ENCODE measurements at places on chromosomes 2 and 18.

GRCh38 chr2:20928617-20929016 is 105.7 kb upstream of the LDAH start:
- no peak for DNase-seq

- DNase-seq, result no peak
Observed at GRCh38 chr2:157443795-157444640, at the start of gene CYTIP. Gene CYTIP, minus strand, starts transcription at chr2:157444089. Its CDS starts 69 bp downstream, at chr2:157444020.

- peak; percentile 89 for DNase-seq
Observed at GRCh38 chr18:26480897-26481795, 67.2 kb downstream of the KCTD1 start.

DNA sequence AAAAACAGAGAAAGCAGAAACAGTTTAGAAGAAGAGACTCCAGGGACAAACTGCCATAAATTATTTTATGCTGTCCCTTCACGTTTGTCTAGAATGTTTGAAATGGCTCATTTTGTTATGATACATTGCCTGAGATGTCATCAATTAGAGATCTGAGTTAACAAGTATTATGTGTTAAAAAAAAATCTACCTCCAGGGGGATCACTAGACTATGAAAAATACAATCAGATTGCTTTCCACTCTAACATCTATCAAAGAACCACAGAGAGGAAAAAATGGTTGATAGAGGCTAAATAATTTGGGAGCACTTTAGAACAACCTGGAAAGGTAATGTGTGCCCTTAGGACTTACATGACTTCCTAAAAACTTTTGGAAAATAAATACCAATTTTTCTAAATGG is 103.8 kb upstream of the CCDC150 start:
- no peak for DNase-seq

GRCh38 chr2:10326707-10327594 is 24.2 kb downstream of the HPCAL1 start:
- no peak for DNase-seq

DNA sequence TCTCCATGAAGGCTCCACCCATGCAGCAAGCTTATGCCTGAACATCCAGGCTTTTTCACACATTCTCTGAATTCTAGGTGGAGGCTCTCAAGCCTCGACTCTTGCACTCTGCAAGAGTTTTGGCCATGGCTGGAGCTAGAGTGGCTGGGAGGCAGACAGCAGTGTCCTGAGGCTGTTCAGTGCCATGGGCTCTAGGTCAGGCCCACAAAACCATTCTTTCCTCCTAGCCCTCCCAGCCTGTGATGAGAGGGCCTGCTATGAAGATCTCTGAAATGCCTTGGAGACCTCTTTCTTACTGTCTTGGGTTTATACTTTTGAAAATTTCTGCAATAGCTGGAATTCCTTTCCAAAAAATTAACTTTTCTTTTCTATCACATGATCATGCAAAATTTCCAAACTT is 210.7 kb downstream of the RND3 start:
- no peak for DNase-seq

DNA sequence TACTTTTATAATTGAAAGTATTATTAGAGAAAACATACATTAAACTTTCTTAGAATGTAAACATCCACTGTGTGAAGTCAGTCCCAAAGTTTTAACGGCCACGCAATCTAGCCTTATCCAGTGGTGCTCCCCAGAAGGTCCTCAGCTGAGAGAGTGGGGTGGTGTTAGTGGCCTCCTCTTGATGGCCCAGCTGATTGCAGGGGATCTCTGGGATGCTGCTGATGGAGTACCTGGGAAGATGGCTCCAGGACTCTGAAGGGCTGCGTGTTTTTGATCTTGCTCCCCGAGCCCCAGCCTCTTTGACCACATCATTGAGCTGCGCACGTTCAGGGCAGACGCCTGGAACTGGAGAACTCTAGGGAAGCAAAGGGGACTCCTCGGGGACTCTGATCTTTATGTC is 181.4 kb downstream of the FAM210A start:
- DNase-seq, result no peak

DNA sequence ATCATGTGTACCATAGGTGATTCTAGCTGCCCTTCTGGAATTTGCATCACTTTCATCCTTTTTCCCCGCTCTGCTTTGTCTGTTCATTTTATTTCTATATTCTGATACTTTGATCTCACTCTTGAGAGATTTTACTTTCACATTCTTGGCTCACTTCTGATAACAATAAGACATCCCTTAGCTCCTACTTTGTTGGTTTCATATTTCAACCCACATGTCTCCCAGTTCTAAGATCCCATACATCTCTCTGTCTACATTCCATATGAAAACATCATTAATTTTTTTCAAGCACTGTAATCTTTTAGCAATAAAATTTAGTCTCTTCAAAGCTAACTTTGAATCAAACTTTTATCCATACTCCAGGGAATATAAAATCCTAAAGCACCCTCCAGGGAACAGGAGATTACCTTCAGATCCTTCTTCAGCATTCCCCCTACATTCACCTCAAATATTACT is 75.6 kb downstream of the COL3A1 start:
- DNase-seq, result no peak

- DNase-seq, result no peak
Observed at GRCh38 chr2:100940766-100941645, 61.1 kb upstream of the RPL31 start.

DNA sequence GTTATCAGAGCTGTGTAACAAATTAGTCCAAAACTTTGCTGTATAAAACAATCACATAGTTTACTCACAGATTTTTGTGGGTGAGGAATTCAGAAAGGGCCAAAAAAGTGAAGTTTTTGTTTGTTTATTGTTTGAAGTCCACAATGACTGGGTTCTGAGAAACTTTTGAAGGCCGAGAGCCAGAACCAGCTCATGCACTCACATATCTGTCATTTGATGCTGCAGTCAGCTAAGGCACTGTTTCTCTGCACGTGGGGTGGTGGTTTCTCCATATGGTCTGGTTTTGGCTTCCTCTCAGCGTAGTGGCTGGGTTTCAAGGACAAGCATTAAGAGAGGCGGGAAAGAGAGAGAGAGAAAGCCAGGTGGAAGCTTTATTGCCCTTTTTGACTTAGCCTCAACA is 131.8 kb downstream of the TWIST2 start:
- no peak for DNase-seq

- DNase-seq, result no peak
Observed at GRCh38 chr2:8244639-8245038, 437.2 kb upstream of the ID2 start.

DNA sequence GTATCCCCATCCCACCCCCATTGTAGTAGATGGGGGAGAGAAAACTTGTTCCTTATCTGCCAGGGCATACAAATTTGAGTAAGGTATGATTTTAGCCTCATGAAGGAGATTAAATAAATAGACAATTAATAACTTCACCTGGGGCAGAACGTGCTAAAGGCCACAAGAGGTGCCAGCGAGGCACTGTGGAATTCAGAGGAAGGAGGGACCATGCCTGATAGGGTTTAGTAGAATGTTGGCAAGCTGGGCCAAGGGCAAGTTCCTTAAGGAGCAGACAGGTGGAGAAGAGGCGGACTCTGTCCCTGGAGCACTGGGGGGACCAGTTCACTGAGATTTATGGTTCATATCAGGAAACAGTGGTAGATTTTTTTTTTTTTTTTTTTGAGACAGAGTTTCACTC is 22.5 kb downstream of the STAMBP start:
- DNase-seq, result peak; percentile 58

DNA sequence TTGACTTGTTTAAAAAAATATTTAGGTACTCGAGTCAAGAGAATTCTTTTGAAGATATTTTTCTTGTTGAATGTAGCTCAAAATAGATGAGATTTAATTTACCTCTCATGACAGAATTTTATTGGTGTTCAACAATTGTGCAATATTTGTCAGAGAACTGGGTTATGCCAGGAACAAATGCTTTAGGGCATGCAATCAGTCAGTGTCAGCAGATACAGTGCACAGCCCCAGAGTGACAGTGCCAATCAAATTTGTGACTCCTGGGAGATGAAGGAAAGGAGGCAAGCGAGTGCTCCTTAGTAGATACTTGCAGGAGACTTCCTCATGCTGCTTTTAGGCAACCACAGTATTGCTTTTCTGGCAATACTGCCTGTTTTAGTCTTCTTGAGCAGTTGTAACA is 81.2 kb upstream of the DSEL start:
- peak; percentile 51 for DNase-seq

- no peak for DNase-seq
Observed at GRCh38 chr2:215722125-215722524, 286.3 kb upstream of the FN1 start.

GRCh38 chr2:202335791-202336467 is 40.2 kb upstream of the BMPR2 start:
- DNase-seq, result peak; percentile 55

- DNase-seq, result no peak
Observed at GRCh38 chr18:78898635-78899034, 81.0 kb upstream of the SALL3 start.

GRCh38 chr2:96530474-96531357 is 5.8 kb upstream of the ARID5A start:
- DNase-seq, result no peak

DNA sequence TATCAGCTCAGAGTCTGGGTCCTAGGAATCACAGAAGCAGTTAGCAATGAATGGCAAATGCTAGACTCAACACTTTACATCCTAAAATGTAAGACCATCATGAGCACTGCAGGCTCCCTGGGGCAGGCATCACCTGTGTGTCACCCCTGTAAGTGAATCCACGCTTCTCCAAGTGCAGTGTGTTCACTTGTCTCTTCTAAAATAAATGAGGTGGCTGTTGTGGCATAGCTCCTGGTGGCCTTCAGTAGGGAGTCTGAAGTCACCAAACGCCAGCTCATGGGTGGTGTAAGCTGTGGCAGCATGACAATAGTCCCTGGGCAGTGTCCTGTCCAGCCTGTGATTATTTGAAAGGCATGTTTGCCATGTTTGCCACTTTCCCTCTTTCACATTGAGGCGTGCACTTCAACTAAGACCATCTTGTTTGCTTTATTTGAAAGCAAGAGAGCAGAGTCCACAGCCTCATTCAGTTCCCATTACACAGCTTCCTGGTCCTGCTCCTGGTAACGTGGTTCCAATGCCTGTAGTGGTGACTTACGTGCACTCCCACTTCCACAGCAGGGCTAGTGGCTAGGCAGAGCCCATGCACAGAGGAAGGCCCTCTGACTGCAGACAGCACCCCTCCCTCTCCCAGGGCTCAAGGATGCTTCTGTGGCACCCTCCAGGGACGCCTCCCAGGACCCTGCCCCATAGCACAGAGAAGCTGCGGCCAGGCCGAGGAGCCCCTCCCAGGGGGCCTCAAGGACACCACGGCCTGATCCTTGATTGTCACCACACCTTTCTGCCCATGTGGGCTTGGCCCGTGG is 24.3 kb downstream of the COA5 start:
- no peak for DNase-seq

GRCh38 chr2:226048611-226049010 is 649.1 kb downstream of the NYAP2 start:
- DNase-seq, result peak; percentile 57

GRCh38 chr18:55321265-55322177 is 266.5 kb downstream of the TCF4 start:
- DNase-seq, result peak; percentile 87

DNA sequence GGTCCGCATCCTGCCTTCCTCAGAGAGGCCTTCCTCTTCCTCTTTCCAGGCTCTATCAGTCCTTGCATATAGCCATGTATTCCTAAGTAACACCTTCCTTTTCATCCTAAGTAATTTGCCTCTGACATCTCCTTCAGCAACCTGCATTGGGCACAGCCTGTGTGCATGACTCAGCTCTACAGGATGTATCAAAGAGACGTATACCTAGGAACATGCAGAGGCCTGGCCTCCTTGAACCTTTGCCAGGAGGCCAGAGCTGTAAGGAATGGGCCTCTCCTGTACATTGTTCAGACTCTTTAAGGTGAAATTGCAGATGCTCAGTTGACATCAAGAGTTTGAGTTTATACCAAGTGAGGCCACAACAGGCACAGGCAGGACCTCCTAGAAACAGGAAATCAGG is 76.0 kb upstream of the CELF4 start:
- peak; percentile 49 for DNase-seq

DNA sequence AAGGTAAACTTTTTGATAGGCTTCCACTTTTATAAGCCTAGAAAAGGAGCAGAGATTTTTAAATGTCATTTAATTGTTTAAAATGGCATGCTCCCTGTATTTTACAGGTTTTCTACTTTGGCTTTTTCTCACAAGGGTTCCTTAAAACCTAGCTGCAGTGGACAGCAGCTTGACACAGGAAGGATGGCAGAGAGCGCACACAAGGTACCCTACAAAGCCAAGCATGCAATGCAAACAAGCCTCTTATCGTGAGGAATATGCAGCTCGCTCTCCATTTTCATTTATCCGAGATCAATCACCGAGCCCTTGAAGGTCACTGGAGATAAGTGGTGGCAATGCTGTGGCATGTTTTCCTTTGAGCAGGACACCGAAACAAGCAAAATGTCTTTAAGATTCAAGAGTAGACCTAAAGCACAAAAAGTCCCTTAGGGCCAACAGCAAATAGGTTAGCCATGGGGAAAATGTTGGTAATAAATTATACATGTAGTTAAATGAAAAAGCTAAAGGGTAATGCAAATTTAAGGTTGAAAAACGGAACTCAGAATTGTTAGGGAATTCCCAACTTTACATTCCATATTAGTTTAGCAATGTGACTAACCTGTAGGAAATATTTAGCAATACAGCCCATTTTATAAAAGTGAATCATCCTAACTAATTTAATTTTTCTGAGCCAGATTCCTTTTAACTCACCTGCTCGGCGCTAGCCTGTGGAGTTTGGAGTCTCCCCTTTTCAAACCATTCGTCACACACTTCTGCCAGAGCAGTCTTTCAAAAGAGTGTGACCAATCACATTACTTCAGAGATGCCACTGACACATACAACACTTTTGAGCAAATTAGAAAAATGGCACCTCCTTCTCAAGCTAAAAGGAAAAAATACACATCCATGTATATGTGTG is 337.9 kb upstream of the PKDCC start:
- peak; percentile 91 for DNase-seq

DNA sequence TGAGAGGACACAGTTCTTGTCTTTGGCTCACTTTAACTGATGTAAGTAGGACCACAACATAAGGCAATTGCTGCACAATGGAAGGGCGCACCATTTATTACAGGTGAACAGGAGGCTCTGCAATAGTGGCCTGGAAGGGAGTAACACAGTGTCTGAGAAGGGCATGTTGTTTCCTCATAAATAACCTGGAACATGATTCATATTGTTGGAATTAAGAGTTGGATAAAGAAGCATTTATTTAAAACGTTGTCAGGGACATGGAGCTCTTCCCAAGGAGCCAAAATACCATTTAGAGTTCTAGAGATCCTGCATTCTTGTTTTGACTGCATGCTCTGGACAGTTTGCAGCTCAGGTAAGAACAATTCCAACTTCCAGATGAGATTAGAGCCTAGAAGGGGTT is 110.4 kb downstream of the PLCL1 start:
- no peak for DNase-seq

- peak; percentile 99 for DNase-seq
Observed at GRCh38 chr2:74525717-74526648, at the start of gene DQX1. Gene DQX1, minus strand, starts transcription at chr2:74526231. Its CDS starts 502 bp downstream, at chr2:74525729.

GRCh38 chr18:51039138-51040112 is 9.4 kb downstream of the SMAD4 start:
- no peak for DNase-seq

DNA sequence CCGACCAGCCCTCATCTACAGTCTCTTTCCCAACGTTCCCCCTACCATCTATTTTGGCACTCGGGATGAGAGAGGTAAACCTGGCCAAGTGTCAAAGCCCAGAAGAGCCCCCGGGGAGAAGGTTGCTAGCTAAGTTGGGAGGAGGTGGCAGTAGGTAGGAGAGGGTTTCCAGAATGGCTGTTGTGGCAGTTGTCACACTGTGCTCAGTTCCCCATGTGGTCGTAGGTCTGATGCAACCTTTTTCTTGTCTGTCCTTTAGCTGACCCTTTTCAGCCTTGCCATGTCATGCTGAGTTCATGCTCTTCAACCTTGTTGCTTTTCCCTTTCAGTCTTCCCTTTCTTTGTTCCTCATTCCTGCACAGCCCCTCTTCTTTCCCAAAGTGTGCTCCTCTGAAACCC is 34.5 kb downstream of the TTLL4 start:
- DNase-seq, result no peak
